ENCODE measurements at places on chromosomes 11 and 22.
A peak's percentile ranks its signal among the peaks of the same experiment; 100 is the strongest.

GRCh38 chr11:95483339-95483738 lies 252.3 kb upstream of the SESN3 start:
- no peak for DNase-seq

DNA sequence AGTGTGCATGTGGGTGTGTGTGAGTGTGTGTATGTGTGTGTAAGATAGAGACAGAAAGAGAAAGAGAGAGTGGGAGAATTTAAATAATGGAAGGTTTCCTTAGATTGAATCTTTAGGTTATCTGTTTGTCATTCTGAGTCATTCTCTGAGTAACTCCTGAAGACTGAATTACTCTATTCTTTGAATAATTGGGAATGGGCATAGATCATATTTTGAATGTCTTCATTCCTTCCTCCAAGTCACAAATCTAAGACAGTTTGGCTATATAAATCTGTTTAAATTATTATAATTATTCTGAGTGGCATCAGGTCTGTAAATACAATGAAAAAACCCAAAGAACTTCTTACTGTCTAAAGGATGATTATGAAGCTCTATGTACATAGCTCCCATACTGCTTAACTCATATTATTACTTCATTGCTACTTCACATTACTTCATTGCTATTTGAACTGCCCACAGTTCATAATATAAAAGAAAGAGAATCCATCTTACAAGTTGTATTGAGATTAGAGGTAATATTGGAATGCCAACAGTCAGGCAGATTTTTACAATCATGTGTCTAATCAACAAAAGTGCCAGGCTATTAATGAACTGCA lies 346.6 kb upstream of the CCDC179 start:
- no peak for DNase-seq

DNA sequence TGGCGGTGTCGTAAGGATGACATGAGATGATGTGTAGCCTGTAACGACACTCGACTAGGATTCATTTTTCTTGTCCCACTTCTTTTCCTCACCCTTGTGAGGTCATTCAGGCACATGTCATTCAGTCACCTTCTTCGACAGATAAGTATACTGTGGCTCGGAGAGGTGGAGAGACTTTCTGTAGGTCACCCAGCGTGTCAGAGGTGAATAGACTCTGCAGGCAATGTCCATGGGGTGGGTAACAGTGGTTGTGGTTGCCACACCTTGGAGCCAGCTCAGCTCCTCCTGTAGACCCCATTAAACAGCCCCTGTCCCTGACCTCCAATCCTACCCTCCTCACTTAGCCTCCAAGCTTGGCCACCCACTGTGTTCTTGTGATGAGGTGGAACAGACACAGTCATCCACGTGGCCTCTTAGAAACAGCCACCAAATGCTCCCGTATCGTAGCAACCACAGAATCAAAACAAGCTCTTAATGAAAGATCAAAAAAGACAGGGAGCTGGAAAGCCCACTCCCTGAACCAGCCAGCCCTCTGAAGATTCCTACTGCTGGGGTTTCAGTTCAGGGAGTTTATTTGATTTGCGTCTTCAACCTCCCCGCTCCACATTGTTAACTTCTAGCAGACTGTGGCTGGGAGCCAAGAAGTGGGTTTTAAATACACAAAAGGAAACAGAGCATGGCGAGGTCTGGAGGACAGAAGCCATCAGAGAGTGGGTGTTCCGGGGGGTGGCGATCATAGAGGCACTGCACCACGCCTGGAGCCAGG lies 89.0 kb upstream of the GRK3 start:
- no peak for DNase-seq

- no peak for DNase-seq
Measured at GRCh38 chr22:35567351-35568141, 26.9 kb downstream of the RASD2 start.

- peak; percentile 96 for DNase-seq
Measured at GRCh38 chr11:65013130-65013887, 651 bp upstream of the ARL2 start.

DNA sequence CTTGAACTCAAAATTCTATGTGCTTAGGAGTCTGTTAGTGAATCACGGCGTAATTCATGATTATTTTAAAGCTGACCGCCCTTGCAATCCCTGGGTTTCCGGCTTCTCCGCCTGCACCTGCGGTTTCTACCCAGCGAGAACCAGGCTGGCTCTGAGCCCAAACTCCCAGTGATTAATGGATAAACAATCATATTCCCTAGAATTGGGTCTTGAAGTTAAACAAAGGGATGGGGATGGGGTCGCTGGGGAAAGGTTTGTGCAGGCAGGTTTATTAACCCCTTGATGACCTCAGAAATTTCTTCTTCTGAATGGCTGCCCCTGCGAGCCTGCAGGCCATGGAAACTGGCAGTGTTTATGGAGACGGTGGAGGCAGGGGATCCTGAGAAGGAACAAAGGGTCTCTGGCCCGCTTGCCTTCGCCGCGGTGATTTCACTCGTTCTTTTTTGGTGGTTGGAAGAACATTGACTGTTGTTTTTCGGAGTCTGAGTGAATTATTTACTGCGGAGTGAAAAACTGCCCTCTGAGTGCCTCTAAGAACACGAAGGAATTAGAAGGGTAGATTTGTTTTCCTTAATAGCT lies 1000.3 kb downstream of the BRD1 start:
- DNase-seq = no peak

- no peak for DNase-seq
Measured at GRCh38 chr11:3165152-3165705, at the start of gene OSBPL5. OSBPL5 (minus strand) TSS chr11:3165310; CDS start chr11:3129148, 36,162 bp downstream.

- DNase-seq = no peak
Measured at GRCh38 chr11:61911128-61911700, 6.2 kb downstream of the RAB3IL1 start.

DNA sequence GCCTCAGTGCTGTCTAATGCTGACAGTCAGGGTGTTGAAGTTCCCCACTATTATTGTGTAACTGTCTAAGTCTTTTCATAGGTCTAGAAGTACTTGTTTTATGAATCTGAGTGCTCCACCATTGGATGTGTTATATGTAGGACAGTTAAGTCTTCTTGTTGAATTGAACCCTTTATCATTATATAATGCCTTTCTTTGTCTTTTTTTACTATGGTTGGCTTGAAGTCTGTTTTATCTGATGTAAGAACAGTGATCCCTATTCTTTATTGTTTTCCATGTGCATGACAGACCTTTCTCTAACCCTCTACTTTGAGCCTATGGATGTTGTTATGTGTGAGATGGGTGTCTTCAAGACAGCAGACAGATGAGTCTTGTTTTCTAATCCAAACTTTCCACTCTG lies 107.8 kb upstream of the C11orf58 start:
- DNase-seq = no peak

DNA sequence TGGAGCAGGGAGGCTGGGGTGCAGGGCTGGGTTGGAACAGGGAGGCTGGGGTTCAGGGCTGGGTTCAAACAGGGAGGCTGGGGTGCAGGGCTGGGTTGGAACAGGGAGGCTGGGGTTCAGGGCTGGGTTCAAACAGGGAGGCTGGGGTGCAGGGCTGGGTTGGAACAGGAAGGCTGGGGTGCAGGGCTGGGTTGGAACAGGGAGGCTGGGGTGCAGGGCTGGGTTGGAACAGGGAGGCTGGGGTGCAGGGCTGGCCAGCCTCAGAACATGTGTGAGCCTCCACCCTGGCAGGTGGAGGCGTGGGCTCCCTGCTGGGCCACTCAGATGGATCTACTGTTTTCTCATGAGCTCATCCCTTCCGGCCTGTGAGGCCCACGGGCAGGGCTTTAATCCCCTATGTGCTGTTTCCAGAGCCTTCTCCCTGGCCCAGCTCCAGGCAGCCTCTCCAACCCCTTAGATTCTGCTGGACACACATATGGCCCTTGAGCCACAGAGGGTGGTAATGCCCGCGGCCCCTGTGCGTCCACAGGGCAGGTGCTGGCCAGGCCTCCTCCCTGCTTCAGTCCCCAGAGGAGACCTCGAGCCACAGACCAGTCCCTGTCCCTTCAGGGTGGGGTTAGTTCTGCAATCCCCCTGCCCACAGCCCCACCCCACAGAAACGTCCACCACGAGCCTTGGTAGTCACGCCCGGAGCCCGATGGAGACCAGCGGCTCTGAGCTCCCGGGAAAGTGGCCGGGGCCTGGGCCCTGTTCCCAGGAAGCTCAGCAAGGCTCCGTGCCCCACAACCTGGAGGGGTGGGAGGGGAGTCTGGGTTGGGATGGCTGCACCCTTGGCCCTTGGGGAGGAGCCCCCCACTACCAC lies 197.9 kb downstream of the BRD1 start:
- no peak for DNase-seq

- no peak for DNase-seq
Measured at GRCh38 chr11:65053827-65054508, 4.4 kb downstream of the NAALADL1 start.

DNA sequence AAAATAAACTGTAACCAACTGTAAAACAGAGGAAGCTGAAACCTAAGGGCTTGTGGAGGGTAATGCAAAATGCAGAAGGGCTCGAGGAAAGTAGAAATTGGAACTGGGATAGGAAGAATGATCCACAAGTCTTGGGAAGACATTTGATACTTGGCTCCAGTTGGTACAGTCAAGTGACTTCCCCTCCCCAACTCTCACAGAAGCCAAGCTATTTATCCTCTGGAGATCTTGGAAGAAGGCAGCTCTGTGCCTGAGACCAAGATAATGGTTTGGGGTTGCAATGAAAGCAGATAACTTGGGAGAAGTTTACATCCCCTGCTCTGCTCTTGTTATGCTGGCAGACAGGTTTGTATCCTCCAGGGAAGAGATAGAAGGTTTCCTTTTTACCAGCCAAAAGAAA lies 198.9 kb upstream of the ZC3H12C start:
- DNase-seq = no peak

DNA sequence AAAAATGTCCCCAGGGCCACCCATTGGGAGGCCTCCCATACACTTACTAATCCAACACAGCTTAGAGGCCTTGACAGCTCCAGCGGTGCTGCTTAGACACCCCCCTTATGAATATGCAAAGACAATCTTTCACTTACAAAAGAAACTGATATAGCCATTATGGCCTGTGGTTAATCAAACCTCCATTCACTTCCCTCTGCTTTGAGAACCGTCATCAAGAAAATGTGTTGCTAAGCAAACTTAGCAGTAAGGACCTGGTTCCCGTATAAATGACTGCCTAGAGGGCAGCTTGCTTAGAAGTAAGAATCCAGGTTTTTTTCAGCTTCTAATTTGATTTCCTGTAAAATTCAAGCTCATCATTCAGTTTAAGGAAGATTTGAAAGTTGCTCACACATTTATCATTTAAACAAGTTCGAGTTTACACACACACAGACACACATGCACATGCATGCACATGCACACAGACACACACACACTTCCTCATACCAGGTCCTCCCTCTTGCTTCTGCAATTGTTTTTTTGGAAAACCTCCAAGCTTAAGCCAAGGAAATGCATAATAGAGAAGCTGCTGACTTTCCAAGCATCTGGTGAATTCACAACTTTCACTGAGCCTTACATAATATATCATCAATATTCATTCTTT lies 137.7 kb upstream of the BLID start:
- no peak for DNase-seq

GRCh38 chr22:47289336-47289985 lies 527.0 kb downstream of the TBC1D22A start:
- DNase-seq = peak; percentile 78

GRCh38 chr11:70128435-70128906 lies 50.4 kb downstream of the ANO1 start:
- no peak for DNase-seq

- no peak for DNase-seq
Measured at GRCh38 chr11:127247261-127247851, 246.8 kb upstream of the KIRREL3 start.

DNA sequence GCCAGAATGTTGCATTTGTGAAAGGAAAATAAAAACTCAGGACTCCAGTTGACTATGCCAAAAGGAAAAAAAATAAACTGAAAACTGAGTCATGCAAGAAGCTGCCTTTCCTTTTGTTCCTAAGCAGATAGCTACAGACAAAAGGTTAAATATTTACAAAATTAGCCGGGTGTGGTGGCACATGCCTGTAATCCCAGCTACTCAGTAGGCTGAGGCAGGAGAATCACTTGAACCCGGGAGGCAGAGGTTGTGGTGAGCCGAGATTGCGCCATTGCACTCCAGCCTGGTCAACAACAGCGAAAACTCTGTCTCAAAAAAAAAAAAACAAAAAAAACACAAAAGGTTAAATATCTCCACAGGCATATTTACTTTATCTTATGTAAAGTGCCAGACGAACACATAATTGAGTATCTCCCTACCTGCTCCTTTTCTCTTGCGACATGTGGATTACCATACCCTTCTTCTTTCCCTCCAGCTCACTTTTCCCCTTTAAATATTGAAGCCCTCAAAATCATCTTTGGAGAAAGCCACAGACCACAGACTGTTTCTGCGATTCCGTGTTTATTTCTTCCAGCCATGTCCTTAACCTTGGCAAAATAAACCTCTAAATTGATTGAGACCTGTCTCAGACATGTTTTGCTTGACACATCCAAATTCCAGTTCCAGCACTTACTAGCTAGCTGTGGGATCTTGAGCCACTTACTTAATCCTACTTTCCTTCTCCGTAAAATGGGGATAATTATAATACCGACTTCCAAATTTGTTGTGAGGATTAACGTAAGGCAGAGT lies 2.3 kb upstream of the SMPD1 start:
- no peak for DNase-seq

- no peak for DNase-seq
Measured at GRCh38 chr11:86120807-86121206, 51.9 kb upstream of the PICALM start.

GRCh38 chr11:23948851-23949250 lies 548.0 kb upstream of the LUZP2 start:
- DNase-seq = no peak

GRCh38 chr11:116990811-116991210 lies 107.4 kb downstream of the SIK3 start:
- DNase-seq = no peak

DNA sequence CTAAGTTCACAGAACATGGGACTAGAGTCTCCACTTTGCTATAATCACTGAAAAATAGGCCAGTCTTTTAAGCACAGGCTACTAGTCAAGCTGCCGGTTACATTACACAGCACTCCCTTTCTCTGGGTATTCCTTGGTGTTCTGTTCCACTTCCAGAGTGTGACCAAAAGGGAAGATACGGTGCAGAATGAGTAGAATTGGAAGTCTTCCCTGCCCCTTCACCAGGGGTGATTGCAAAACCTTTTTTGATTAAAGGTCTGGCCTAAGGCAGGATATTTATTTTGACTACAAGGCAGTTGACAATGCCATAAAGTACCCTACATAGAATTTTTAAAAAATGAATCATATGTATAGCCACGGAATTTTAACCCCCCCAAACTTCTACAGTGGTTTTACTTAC lies 59.6 kb upstream of the ADORA2A start:
- DNase-seq = no peak

DNA sequence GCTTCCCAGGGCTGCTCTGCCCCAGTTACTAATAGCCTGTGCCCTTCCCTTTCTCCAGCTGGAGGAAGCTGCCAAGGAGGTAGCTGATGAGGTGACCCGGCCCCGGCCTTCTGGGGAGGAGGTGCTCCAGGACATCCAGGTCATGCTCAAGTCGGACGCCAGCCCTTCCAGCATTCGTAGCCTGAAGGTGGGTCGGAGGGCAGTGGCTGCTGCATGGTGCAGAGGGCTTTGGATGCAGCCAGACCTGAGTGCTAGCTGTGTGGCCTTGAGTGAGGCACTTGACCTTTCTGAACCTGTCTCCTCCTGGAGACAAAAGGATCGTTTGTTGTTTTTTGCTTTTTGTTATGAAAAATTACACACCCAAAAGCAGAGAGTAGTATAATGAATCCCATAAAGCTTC lies 3.4 kb downstream of the MCM5 start:
- no peak for DNase-seq

- no peak for DNase-seq
Measured at GRCh38 chr22:29689880-29690213, 30.0 kb upstream of the CABP7 start.

Data from mesenteric fat pad (tissue), 1 donor.